ENCODE measurements at places on chromosomes 4 and X.

DNA sequence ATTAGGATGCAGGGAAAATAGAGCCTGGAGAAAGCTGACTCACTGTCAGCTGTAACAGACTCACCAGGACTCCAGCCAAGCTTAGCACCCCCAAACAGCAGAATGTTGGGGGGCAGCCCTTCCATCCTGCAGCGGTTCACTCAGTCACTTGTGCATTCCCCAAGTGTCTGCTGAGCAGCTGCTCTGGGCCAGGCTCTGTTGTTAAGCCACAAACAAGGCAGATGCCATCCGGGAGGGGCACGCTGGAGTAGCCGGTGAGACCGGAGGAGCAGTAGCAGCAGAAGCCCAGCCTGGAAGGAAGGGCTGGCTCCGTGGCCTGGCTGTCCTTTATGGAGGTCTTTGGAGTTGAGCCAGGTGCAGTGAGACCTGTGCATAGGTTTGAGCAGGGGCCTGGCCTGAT lies 22.0 kb downstream of the CCNQ start:
- DNase-seq = no peak

GRCh38 chr4:131603705-131604104 lies 1545.4 kb upstream of the PCDH10 start:
- DNase-seq = no peak

DNA sequence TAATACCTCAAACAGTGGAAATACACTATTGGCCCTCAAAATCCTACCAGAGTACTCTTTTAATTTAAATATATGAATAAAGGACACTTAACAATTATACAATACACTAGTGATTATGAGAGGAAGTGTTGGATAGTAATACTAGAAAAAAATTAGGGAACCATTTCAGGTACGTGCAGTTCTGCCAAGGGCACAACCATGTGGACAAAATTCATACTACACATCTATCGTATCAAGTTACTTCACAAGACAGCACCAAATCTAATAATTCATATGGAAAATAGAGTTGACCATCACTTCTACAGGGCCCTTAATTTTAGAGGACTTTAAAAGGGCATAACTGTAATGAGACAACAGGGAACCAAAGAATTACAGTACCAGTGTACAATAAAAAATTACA lies 69.2 kb upstream of the ZCCHC13 start:
- no peak for DNase-seq

DNA sequence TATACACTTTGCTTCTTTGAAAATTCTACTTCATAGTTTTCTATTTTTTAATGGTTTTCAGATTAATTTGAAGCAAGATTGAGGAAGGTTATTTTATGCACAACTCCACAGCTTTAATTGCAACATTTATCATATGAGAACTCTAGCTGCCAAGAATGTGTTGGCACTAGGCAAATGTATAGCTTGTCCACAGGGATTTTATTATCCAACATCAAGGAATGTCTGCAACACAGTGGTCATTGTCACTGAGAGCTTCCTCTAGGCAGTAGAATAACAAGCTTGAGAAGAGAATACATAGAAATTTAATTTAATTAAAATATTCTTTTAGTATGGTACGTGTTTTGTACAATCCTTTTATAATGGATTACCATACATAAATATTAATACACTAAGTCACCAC lies 1600.8 kb downstream of the ARAP2 start:
- DNase-seq = no peak

DNA sequence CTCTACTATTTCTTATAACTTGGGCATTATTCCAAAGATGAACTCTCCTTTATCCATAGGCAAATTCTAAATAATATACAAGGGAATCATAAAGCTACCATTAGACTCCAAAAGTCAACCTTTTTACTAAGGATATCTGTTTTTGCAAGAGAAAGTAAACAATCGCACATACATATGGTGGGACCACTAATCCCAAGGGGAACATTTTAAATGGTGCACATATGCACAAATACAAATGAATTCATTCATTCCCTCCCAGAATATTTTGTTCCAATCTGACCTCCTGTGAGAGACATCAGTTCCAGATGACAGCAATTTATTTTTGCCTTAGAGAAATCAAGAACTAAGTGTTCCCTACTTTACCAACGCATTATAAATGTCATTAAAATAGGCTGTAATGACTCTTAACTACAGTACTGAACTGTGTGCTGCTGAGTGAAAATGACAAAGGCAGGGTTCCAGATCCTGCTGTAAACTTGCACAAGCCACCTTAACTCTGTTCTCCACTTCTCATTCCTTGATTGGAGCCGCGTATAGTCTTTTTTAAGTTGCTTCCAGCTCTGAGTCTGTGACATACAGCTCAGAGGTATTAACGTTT lies 2.0 kb downstream of the DHX15 start:
- no peak for DNase-seq

- no peak for DNase-seq
Observed at GRCh38 chr4:65960751-65961150, 290.5 kb upstream of the EPHA5 start.

GRCh38 chr4:34920032-34920431 lies 1324.3 kb downstream of the ARAP2 start:
- no peak for DNase-seq

Measured in islet precursor cell (in vitro differentiated cells).